ENCODE measurements at places on chromosomes 3 and 15. TPM values are rescaled to one million over a fixed set of nuclear protein-coding genes. Genes with fewer than 3 reads are reported as not detected.

Gene CTXN2
- total RNA-seq: not detected

Gene PRR20G
- not detected for total RNA-seq

Gene OR5K1
- not detected for total RNA-seq

DNA sequence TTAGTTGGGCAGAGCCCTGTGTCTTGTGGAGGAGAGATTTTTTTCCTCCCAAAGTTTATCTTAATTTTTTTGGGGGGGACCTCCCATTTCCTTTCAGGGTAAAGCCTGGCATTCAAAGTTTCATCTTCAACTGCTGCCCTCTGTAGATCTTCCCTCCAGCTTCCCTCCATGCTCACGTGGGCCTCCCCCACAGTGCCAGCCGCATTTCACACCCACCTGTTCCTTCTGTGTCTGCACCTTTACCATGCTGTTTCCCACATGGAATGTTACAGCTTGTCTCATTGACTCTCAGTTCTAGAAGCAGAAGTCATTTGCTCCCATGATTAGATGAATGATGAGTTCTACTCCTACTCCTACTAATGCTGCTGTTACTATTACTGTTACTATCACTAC lies 6.5 kb downstream of the CELF6 start:
- peak; percentile 50 for DNase-seq

- no peak for DNase-seq
These were observed 1.7 kb downstream of the HHLA2 start for GRCh38 chr3:108298056-108298455.

DNA sequence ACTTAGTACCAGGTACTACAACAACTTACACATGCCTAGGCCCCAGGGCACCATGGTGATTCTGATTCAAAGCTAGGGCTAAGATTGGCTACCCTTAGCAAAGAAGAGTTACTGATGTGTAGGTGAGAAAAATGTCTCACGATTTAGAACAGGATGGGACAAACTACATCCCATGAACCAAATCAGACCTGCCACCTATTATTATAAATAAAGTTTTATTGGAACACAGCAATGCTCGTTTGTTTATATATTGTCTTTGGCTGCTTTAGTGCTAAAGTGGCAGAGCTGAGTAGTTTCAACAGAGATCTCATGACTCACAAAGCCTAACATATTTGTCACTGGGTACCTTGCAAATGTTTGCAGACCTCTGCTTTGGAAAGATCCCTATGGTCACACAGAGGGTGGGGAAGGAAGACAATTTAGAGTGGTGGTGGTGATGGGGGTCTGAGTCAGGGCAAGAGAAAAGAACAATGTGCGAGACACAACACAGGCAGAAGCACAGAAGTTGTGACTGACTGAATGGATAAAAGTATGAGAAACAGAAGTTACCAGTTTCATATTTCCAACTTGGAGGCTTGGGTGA lies 770.6 kb upstream of the CFAP20DC start:
- peak; percentile 29 for DNase-seq

- DNase-seq: no peak
These were observed 236.7 kb downstream of the ADAMTSL3 start for GRCh38 chr15:83890587-83890986.

GRCh38 chr15:66760968-66761725 lies 59.1 kb downstream of the SMAD6 start:
- DNase-seq: no peak

DNA sequence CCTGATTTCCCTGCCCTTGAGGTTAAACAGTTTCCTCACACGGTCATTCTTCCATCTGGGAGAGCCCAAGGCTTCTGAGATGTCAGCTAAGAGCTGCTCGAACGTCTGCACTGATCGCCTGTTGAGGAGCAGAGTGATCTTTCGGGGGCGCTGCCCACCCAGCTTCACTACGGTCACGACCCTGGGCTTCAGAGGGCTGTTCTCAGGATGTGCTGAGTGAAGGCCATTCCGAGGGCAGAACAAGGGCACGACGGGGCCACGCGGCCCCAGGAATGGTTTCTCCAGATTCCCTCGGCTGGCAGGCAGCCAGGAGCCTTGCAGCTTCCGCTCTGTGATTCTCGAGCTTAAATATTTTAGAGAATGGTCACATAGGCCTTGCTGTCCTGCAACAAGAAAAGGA lies 25.7 kb downstream of the DCLK3 start:
- no peak for DNase-seq

GRCh38 chr15:72166716-72167417 lies 30.7 kb downstream of the GRAMD2A start:
- no peak for DNase-seq

All from esophagus muscularis mucosa (tissue), 4 donors.